Smooth muscle cell of the coronary artery (primary cell): ENCODE measurements at places on chromosomes 3 and 15. TPM values are rescaled to one million over a fixed set of nuclear protein-coding genes. Genes with fewer than 3 reads are reported as not detected.

The CAV3 gene
- total RNA-seq: under 0.01 and 0.08 TPM in 2 replicates

The COL8A1 gene
- 7.8 and 179 TPM in 2 replicates for total RNA-seq

The TPRG1 gene
- 0.15 and 8.9 TPM in 2 replicates for total RNA-seq

The MLH1 gene
- 21.4 and 36.2 TPM in 2 replicates for total RNA-seq

The PPP1R14D gene
- total RNA-seq: not detected in 2 replicates
